ENCODE measurements at places on chromosomes 13 and 19.

- DNase-seq, result no peak
These were observed 300.0 kb downstream of the NALCN start for GRCh38 chr13:101116341-101116740.

DNA sequence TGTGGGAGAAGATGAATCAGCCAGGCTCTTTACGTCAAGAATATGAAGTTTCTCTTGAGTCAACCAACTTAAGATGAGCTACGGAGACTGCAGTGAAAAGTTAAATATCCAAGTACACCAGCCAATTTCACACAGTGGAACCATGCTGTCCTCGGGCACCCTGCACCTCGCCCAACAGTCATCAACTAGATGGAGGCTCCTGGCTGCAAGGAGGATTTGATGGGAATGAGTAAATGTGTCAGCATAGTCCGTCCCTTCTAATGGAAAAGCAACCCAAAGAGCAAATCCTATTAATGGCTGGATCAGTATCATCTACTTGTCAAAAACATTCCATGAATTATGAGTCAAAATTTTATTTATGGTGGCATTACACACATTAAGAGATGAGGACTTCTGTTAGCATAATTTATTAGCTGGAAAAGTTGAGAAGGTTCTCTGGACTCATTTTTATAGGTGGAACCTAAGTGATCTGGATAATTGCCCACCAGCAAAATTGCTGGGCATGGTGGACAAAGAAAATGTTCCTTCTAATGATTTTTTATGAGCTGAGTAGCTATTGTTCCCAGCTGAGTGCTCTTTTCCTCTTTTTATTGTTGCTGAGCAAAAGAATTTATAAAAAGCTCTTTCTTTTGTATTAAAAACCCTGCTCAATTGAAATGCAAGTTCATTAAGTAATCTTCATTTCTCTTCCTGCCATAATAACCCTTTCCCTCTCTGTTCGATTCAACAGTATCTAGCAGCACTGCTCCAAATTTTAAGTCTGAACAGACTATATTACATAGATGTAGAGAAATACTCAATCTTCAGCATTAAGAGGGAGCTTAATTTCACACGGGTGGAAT, 88.4 kb downstream of the DNAJC15 start:
- no peak for DNase-seq

DNA sequence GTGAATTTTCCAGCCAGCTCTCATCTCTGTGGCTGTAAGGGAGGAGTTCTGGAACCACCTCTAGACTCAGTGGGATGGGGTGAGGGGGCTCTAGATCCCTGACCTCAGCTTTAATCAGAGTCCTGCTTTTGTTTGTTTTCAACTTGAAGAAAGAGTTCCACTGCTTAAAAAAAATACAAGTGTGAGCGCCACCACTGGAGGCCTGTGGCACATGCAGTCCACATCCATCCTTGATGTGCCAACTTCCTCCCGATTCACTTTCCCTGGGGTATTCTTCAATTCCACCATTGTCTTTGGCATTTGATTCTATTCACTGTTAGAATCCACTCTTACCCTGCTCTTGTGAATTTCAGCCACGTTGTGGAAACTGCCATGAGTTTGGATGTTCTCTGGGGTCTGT, 62.4 kb upstream of the GJB6 start:
- DNase-seq, result no peak

DNA sequence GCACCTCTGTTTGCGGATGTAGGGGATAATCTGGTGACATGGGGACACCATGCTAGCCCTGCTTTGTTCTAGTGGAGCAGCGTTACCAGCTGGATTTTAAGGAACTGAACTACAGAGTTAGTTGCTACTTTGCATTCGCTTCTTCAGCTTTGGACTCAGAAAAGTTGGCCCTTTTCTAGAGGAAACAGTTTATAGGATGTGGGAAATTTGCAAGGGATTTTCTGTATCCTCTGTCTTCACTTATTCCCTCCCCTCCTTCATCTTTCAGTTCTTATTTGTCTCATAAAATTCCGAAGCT, 2.1 kb downstream of the GATAD2A start:
- no peak for DNase-seq

DNA sequence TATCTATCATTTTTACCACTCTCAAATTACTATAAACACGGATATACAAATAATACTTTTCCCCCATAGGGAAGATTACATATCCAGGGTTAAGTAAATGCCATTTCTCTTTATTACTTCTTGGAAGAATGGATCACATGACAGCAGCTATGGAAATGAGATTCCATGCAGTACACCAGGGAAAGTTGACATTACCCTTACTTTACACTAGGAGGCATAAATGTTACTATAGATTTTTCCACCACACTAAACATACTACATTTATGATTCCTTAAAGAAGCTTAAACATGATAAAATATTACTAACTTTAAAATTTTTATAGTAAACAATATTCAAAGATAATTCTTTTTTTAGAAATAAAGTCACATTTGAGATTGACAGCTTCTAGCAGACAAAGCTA, 611.4 kb downstream of the PCDH9 start:
- DNase-seq, result no peak

- no peak for DNase-seq
These were observed 13.5 kb downstream of the TM9SF2 start for GRCh38 chr13:99514801-99515200.

GRCh38 chr13:88395804-88396203, 724.6 kb downstream of the SLITRK5 start:
- no peak for DNase-seq

DNA sequence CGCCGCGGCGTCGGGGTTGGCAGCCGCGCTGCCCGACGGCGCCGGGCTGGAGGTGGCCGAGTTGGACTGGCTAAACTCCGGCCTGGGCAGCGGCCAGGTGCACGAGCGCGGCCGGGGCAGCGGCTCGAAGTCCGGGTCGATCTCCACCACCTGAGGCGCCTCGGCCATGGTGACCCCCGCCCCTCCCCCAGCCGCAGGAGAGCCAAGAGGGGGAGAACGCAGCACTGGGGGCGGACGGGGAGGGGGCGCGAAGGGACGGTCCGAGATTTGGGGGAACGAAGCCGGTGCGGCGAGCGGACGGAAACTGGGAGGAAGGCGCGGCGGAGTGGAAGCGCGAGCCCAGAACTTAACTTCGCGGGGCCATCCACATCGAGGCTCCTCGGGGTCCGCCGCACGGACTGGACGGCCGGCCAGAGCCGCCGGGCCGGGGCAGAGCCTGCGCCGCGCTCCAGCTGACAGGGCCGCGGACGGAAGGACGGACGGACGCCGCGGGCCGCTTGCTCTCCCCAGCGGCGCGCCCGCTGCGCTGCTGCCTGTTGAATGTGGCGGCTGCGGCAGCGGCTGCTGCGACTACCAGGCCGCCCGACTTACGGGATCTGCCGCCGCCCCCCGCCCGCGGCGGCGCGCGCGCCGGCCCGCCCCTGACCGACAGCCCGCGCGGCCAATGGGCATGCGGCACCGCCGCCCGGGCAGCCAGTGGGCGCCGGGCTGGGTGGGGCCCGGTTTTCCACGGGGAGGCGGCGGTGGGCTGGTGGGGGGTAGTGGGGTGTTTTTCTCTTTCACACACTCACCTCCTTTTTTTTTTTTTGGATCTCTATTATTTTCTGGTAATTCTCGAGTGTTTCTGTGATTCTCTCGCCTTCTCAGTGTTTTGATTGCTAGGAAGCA, at the start of gene FOXO1:
Gene FOXO1, minus strand, starts transcription at position 597 of the 888 bp plus-strand sequence. Its CDS starts 429 bp downstream, at position 168.
- DNase-seq, result peak; percentile 88

GRCh38 chr13:90867336-90867683, 480.2 kb upstream of the MIR17HG start:
- peak; percentile 57 for DNase-seq

GRCh38 chr13:112933649-112934048, 35.4 kb upstream of the MCF2L start:
- no peak for DNase-seq

DNA sequence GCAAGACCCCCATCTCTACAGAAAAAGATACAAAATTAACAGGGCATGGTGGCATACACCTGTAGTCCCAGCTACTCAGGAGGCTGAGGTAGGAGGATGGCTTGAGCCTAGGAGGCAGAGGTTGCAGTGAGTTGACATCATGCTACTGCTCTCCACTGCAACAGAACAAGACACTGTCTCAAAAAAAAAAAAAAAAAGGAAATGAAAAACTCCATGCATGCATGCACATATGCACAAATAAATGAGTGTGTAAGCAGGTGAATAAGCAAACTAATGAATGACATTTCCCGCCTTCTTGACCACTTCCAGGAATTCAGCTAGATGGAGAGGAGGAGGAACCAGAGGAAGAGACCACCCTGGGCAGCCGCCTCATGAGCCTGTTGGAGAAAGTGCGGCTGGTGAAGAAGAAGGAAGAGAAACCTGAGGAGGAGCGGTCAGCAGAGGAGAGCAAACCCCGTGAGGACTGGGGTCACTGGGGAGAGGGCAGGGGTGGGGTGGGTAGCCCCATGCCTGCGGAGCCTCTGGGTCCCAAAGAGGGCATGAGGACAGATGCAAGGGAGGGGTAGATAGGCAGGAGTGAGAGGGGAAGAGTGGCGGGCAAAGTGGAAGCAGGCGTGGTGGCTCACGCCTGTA, 58.8 kb downstream of the RYR1 start:
- DNase-seq, result no peak

GRCh38 chr19:53424968-53425597, 6.7 kb upstream of the ZNF761 start:
- peak; percentile 77 for DNase-seq

GRCh38 chr19:49118565-49119410, at the start of gene C19orf73:
TSS of gene C19orf73 (minus strand) at chr19:49119143. CDS start at chr19:49119022, 121 bp downstream.
- DNase-seq, result peak; percentile 97

DNA sequence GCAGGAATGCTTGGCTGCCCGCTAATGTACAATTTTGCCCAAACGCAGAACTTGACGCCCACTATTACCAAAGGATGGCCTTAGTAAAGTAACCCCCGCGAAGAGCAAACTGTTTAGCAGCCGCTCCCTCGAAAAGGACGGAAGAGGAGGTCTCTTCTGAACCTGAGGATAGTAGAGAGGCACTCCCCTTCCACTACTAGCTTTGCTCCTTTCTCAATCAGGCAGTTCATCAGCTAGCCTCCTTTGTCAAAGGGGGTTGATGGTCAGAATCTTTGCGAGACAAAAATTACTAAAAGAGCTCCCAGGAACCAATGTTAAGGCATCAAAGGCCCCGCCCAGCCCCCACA, 534 bp downstream of the CAB39L start:
- DNase-seq, result no peak

- DNase-seq, result no peak
These were observed 1.4 kb downstream of the EPN1 start for GRCh38 chr19:55676383-55676782.

DNA sequence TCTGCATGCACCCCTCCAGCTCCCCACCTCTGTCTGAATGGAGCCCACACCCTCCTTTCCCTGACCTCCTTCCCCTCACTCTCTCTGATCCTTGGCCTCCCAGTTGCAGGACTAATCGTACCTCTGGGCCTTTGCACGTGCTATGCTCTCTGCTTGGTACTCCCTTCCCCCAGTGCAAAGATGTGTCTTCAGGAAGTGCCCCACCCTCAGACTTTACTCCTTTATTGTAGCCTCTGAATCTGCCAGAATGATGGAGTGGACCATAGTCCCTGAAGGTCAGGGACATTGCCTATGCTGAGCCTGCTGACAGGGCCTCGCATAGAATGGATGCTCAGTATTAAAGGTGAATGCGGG, 1.3 kb upstream of the JUND start:
- DNase-seq, result peak; percentile 48

GRCh38 chr19:49343123-49343522, 7.9 kb downstream of the CD37 start:
- DNase-seq, result no peak

GRCh38 chr19:23788411-23788810, 29.7 kb upstream of the ZNF681 start:
- DNase-seq, result no peak

DNA sequence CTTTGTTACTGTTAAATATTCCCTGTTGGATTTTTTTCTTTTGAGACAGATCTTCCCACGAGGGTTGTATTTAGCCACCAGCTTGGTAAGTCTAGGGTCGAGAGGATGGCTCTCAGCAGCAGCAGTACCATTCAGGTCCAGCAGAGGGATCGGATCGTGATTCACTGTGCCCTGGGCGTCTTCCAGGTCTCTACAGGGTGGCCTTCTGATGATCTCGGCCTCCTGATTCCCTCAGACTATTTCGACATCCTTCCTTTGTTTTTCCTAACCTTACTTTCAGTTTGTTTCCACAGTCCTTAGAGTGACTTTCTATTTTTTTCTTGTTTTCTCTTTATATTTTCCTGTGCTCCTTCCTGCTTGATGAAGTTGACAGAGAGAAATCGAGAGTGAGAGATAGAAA, 1436.9 kb downstream of the UQCRFS1 start:
- peak; percentile 24 for DNase-seq

DNA sequence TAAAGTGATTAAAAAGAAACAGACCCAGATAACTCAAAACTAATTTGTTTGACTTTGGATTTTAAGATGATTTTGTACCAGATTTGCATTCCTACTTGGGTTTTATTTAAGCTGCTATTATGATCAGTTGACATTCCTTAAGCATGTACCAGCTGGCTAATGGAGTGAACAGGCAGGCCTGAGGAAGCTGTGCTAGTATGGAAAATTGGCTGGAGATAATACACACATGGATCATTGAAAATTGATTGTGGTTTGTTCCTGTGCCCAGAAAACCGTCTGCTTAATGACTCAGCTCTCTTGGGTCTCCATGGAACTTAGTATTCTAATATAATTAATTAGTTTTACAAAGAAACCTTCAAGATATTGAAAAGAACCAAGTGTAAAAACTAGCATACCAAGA, 22.6 kb downstream of the POLR1D start:
- no peak for DNase-seq

DNA sequence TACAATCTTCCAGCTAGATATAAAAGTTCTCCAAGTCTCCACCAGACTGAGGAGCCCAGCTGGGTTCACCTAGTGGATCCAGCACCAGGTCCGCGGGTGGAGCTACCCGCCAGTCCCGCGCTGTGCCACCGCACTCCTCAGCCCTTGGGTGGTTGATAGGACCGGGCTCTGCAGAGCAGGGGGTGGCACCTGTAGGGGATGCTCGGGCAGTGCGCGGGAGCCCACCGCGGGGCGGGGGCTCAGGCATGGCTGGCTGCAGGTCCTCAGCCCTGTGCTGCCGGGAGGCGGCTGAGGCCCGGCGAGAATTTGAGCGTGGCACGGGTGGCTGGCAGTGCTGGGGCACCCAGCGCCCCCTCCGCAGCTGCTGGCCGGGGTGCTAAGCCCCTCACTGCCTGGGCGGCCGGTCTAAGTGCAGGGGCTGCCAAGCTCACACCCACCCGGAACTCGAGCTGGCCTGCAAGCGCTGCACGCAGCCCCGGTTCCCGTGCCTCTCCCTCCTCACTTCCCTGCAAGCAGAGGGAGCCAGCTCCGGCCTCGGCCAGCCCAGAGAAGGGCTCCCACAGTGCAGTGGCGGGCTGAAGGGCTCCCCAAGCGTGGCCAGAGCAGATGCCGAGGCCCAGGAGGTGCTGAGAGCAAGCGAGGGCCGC, 542.8 kb upstream of the PCDH9 start:
- no peak for DNase-seq

Data from activated CD4-positive, alpha-beta T cell treated with anti-CD3 and anti-CD28 coated beads for 48 hours (primary cell).